ENCODE measurements at places on chromosomes 13 and 19.

GRCh38 chr13:66794340-66795031, 435.6 kb downstream of the PCDH9 start:
- no peak for DNase-seq

DNA sequence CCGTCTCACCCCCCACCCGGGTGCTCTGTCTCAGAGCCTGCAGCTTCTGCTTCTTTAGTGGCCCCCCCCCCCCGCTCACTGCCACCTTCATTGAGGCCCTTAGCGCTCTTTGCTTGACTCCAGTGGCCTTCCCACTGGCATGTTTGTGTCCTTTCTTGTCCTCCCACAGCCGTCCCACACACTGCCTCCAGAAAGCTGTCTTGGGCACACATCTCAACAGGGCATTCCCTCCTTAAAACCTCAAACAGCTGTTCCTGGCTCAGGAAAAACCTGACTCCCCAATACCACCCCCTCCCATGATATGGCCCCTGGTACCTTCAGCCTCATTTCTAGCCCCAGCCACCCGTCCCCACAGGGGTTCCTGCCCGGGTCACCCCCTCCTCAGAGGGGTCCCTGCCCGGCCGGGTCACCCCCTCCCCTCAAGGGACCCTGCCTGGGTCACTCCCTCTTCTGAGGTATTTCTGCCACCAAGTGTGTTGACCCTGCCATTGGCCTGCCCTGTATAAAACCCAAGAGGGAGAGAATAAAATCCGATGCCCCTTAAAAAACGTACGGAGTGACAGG, 8.9 kb downstream of the B3GLCT start:
- DNase-seq = no peak

DNA sequence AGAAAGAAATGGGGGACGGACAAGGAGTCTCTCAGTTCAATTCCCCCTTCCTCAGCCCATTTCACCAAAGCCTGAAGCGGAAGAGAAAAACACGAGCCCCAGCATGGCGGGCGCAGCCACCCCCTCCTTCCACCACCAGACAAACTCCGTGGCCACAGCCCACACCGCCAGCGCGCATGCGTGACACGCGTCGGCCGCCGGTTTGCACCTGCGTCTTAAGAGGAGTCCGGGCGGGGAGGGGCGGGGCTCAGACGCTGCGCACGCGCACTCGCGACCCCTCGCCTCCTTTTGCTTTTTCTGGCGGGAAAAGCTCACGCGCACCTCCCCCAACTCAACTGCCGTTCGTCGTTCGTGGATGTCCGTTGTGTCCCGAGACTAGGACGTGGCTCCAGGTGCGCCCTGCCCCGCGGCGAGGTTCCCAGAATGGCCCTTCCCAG, at the start of gene KASH5:
Gene KASH5 (plus strand): TSS at position 314 of the 437 bp plus-strand sequence. CDS start 2,635 bp downstream, outside the sequence.
- DNase-seq = peak; percentile 90

GRCh38 chr19:18340990-18341868, 831 bp downstream of the PGPEP1 start:
- DNase-seq = peak; percentile 46

- no peak for DNase-seq
Observed at GRCh38 chr13:73194310-73194709, 135.5 kb downstream of the KLF5 start.

DNA sequence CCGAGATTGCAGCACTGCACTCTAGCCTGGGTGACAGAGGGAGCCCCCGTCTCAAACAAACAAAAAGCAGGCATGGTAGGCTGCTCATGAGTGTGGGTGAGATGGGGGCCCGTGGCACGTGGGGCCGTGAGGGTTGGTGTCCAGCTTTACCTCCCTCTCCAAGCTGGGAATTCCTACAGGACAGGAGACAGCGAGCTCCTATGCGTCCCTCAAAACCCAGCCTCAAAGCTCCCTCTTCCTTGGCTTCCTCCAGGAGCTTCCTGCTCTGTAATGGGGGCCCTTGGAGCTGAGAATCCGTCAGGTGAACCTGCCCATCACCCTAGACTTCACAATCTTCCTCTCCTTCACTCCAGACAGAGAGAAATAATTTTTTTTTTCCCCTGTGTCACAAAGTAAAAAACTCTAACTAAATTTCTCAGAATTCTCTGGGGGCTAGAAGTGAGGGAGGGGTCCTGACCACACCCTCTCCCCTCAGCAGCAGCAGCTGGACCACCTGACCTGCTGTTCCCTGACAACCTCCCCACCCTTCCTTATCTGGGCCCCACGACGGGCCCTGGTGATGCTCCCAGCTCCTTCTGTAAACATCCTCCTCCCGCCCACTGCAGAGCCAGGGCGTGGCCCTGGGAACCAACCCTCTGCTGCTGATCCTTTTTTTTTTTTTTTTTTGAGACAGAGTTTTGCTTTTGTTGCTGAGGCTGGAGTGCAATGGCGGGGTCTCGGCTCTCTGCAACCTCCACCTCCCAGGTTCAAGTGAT, 22.1 kb upstream of the WDR18 start:
- DNase-seq = no peak

- DNase-seq = no peak
Observed at GRCh38 chr13:93264876-93265275, 38.3 kb downstream of the GPC6 start.

- no peak for DNase-seq
Observed at GRCh38 chr13:80052286-80052685, 288.6 kb downstream of the SPRY2 start.

DNA sequence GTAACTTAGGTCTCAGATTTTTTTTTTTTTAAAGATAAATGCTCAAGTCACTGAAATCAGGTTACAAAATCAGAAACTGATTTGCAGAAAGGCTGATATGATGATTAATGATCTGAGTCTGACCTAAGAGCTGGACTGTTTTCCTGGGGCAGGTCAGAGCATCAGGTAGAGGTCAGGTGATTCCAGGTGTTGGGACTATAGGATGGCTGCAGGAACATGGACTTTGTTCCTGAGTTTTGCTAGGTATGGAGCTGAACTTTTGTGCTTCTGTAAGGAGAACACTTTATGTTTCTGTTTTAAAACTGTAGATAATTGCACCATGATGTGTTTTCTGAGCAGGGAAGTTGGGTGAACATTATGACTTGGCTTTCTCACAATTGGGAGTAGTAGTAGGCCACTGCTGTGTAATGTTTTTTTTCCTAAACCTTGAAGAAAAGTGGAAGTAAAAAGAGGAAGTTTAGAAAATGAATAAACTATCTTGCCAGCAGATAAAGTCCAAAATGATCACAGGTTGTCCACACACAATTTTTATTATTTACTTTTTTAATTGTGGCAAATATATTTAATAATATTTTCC, 297.2 kb downstream of the DCT start:
- DNase-seq = no peak

DNA sequence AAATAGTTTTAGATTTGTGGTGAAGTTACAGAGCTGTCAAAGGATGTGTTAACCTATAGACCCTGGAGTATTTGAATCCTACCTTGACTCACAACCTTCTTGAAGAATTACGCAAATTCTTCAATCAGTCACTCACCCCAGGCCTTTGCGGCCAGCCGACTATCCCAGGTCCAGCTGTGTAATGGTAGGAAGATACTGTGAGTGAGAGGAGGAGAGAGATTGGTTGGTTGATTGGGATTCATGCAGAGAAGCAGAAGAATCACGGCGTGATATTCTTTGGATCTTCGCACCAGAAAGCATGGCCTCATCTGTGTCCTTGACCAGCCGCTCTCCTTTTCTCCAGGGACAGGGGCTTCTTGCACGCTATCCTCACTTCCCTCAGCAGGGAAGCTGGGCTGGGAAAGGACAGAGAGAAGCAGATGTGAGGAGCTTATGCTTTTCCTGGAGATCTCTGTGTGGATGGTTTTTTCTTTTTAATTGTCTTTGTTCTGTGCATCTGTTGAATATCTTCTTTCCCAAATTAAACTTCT, 249.1 kb downstream of the GGACT start:
- DNase-seq = no peak

- DNase-seq = no peak
Observed at GRCh38 chr19:15448778-15449619, 757 bp downstream of the WIZ start.

GRCh38 chr13:73849292-73849691, 284.9 kb downstream of the KLF12 start:
- DNase-seq = no peak

- no peak for DNase-seq
Observed at GRCh38 chr13:49225223-49226042, 5.3 kb downstream of the MLNR start.

GRCh38 chr19:50713556-50714236, 5.9 kb downstream of the SHANK1 start:
- no peak for DNase-seq
